ENCODE measurements at places on chromosomes 6 and 20.

DNA sequence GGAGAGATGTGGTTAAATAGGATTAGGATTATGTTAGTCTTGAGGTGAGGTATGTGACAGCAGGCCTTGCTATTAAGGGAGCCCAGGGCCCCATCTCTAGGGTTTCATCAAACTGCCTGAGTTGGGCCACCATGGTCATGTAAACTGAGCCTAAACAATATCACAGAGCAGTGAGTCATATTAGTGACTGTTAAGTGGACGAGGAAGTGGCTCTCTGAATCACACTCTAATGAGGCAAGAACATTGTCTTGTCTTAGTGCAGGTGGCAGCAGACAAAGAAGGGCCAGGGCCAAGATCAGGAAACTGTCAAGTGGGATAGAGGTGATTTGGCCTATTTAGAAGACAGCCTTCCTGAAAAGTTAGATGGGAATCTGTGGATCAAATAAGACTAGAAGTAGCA is 23.1 kb downstream of the ENPP3 start:
- DNase-seq = no peak

GRCh38 chr20:60959971-60960370 is 292.1 kb upstream of the CDH4 start:
- no peak for DNase-seq

DNA sequence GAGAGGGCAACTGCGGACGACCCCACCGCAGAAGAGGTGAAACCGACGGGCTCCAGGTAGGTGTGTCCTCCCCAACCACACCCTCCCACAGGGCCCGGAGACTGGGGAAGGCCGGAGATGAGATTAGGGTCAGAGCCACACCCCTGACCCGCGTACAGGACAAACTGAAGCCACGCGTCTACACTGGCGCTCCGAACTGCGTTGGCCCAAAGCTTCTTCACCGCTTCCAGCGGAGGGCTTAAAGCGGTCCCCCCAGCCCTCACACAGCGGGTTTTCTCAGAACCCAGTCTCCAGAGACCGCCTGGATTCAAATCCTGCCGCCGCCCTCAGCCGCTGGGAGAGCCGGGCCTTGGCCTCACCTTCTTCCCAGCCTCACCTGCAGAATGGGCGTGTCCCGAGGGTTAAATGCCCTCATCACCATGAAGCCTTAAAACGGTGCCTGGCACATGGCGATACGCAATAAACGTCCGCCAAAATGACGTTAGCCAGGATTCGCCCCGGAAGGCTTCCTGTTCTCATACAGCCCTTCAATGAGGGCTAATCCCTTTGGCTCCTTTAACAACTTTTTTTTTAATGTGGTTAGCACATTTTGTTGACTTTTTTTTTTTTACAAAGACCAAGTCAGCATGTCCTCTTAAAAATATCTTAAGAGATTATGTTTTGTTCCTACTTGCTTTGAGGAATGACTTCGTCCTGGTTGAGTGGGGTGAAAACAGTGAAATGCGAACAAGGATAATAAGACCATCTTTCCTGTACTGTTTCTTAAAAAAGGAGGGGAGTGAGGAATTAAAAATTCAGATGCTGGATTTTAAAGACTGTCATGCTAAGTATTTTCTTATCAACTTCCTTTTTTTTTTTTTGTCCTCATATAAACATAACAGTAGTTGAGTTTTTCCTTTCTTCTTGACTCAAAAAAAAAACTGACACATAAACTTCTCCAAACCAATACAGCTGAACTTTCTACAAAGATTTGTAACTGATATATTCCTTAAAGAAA is 15.1 kb upstream of the ZNF217 start:
- DNase-seq = no peak

DNA sequence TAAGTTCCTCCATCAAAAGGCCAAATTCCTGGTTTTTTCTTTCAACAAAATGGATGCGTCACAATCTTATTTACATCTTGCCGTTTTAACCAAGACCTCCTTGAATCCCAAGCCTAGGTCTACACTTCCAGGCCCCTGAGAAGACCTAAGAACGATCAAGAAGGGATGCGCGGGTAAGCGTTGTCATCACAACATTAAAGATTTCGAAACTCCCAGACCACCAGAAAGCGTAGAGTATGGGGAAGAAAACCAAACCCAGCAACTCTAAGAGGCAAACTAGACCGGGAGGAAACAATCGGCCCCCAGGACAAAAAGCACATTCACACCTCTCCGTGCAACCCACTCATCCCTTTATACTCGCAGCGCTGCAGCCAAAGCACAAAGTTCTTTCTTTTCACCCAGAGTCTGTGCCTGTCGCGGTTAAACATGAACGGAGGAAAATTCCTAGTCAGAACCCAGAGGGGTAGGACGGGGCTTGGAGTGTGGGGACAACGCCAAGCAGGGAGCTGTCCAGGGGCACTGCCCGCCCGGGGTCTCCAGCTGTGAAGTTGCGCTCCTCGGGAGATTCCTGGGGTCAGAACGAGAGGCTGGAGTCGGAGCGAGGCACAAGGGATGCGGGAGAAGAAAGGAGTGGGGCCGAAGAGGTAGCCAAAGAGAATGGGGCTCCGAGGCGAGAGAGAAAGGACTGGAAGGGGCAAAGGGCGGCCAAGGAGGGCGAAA is 725 bp downstream of the OSER1 start:
- DNase-seq = no peak

DNA sequence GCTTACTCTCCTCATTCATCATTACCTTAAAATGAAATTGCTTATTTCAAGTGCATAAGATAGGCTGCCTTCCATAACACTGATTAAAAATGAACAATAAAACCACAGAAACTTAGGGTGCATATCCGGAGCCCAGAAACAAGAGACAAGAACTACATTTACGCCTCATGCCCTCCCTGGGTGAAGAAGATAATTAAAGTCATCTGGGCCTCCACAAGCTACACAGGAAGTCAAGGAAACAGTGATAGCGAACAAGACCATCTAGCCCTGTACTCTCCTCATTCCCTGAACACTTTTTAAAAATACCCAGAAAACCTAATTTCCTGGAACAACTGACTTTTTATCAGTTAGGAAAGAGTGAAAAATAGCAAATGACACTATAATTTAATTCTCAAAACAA is 6.3 kb downstream of the SOD2 start:
- no peak for DNase-seq

GRCh38 chr20:56978475-56978874 is 288.0 kb downstream of the BMP7 start:
- DNase-seq = no peak

GRCh38 chr20:52941808-52942207 is 30.4 kb upstream of the TSHZ2 start:
- DNase-seq = no peak

DNA sequence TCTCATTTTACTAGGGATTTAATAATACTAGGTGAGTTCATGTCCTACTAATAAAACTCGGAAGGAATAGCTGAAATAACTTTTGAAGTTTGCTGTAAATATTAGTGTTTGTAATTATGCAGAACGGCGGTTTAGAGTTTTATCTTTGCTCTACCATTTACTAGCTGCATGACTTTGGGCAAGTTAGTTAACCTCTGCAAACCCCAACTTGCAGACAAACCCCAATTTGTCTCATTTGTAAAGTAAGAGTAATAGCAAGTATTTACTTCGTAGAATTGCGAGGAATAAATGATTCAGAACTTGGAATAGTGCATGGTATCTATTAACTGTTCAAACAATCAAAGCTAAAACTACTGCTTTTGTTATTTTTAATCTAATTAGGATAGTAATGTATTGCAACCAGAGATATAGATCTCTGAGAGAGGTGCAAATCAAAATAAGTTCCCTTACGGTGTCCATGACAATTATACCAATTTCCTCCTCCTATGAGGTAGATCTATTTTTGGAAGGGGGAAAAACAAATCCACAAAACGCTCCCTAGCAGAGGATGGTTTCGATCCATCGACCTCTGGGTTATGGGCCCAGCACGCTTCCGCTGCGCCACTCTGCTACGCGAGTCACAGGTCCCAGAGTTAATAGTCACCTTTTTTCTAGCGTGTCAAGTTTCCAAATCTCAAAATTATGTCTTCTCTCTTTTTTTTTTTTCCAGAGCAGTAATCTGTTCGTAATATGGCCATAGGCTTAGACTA is 35.1 kb upstream of the BTN3A2 start:
- no peak for DNase-seq

GRCh38 chr20:2132461-2132901 is 30.9 kb downstream of the STK35 start:
- no peak for DNase-seq

- no peak for DNase-seq
Observed at GRCh38 chr6:117136702-117137101, 128.7 kb upstream of the VGLL2 start.

- DNase-seq = no peak
Observed at GRCh38 chr6:34240329-34241248, 3.9 kb downstream of the HMGA1 start.

GRCh38 chr6:79250107-79250514 is 15.6 kb upstream of the HMGN3 start:
- DNase-seq = no peak

DNA sequence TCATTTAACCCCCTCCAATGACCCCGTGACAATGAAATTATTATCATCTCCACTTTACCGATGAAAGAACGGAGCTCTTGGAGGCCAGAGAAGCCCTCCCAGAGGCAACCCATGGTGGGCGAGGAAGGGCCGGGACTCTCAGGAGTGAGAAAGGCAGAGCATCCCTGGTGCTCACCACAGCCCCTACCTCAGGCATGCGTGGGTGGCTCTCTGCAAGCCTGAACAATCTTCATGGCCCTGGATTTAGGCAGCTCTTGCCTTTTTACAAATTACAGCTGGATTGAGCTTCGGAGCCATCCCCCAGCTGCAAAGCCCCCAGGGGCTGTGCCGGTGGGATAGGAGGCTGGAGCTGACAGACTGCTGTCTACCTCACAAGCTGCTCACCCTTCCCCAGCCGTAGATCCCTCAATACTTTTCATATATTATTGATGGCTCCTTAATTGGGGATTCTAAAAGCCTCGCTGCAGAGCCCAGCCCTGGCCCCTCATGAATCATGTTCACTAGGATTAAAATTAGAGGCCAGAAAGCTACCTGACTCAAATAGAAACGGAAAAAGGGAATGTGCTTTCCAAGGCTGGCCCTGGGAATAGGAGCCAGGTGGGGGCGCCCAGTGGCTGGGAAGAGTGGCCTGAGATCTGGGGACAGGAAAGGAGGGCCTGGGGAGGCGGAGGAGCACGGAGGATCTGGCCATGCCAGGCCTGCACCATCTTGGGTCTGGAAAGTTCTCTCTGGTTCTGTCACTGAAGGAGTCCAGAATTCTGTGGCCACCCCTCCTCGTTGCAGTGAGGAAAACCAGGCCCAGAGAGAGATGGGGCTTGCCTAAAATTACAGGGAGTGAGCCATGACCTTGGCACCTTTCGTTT is 29.1 kb downstream of the CPNE5 start:
- DNase-seq = no peak

DNA sequence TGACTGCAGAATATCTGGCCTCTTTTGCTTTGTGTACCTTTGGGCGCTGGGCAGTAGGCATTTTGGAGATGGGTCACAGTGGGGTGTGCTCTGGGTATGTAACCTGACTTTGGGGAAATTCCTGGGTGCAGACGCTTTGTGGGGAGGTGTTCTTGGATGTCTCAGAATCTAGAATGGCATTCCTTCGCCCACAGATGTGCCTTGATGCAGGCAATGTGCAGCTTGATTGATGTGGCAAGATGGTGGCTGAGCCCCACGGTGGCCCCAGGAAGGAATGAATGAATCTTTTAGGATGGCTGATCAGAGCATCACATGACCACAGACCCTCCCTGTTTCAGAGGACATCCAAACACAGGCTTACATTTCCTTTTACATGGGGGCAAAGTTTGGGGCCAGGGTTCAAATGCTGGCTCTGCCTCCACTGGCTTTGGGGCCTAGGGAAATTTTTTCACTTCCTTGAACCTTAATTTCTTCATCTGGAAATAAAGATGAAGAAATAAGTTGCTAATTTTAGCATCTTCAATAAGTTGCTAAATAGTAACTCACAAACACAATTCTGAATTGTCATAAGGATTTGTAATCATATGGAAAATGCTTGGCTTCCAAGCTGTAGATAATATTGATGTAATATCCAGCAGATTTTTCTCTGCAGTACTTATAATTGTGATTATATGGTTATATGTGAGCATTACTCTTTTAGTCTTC is 5.6 kb downstream of the PPP1R16B start:
- DNase-seq = no peak

DNA sequence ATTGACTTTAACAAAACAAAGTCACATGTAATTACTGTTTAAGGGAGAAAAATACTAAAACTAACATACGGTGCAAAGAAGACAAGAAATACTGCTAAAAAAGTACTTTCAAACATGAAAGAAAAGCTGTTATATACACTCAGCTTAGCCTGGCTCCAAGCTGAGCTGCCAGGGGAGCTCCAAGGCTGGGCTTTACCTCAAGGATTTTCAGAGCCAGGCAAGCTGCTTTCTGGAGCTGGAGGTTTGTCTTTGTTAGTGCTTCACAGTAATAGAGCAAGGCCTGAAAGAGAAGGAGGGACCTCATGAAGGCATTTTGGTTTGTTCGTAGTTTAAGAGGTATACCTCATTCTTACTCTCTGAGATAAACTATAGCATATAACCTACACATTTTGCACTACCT is 19.6 kb upstream of the ARMH2 start:
- DNase-seq = no peak

DNA sequence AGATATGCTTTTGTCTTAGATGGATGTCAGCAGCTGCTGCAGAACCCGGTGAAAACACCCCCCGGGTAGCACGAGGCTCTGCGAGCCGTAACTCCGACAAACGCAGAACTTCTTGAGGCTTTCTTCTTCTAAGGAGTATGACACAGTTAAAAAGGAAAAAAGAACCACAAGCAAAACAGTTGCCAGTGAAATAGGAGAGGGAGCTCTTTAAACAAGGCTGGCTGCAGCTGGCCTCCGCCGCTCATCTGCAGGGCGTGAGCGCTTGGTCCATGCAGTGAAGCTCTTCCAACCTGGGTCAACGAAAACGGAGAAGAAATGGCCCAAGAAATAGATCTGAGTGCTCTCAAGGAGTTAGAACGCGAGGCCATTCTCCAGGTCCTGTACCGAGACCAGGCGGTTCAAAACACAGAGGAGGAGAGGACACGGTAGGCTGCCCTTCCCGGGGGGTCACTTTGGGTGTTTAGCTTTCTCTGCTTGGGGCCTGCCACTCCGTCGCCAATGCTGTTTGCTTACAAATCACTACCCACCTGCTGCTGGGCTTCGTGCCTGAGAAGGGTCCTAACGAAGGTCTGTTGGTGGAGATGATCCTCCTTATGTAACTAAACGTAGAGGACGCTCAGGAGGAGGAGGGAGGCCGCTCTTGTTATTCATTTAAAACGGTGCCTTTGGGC is 13.2 kb downstream of the SYTL3 start:
- DNase-seq = peak; percentile 64

- no peak for DNase-seq
Observed at GRCh38 chr6:132725471-132725870, 11.6 kb upstream of the VNN1 start.

- DNase-seq = no peak
Observed at GRCh38 chr6:168039301-168039700, 39.7 kb downstream of the FRMD1 start.

GRCh38 chr20:36368869-36369268 is 62.7 kb downstream of the DLGAP4 start:
- no peak for DNase-seq

- DNase-seq = no peak
Observed at GRCh38 chr6:118965371-118965770, 30.4 kb upstream of the MCM9 start.

- DNase-seq = no peak
Observed at GRCh38 chr20:971346-971745, 30.8 kb downstream of the RSPO4 start.

- no peak for DNase-seq
Observed at GRCh38 chr6:160634706-160635105, 29.4 kb downstream of the LPA start.
